ENCODE measurements at places on chromosomes 5 and 9.

GRCh38 chr5:761854-762710, 22.4 kb downstream of the ZDHHC11B start:
- no peak for DNase-seq

- no peak for DNase-seq
Measured at GRCh38 chr5:39711821-39712220, 287.0 kb upstream of the DAB2 start.

DNA sequence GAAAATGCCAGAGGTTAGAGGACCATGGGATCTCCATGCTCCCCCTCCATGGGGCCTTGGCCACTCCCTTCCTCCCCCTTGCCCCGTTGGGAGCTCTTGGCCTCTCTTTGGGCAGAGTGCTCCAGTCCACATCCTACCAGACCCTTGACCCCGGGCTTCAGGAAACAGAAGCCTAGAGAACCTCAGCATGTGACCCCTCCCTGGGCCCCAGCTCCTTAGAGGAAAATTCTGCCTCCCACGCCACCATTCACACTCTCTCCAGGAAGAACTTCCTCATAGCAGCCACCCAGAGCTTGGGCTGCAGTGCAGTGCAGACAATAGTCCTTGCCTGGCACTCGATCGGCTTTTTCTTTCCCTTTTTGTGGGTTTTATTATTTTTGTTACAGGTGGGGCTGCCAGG, 6.0 kb downstream of the LHX6 start:
- DNase-seq = no peak

- DNase-seq = no peak
Measured at GRCh38 chr5:125578551-125578950, 832.1 kb upstream of the ZNF608 start.

DNA sequence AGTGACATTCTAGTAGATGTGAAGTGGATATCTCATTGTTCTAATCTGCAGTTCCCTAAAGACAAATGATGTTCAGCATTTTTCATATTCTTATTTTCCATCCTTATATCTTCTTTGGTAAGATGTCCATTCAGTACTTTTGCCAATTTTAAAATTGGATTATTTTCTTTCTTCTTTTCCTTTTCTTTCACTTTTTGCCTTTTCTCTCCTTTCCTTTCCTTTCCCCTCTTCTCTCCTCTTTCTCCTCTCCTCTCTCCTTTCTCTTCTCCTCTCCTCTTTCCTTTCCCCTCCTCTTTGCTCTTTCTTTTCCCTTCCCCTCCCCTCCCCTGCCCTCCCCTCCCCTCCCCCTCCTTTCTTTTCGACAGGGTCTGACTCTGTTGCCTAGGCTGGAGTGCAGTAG, 10.1 kb downstream of the ZFYVE16 start:
- no peak for DNase-seq

DNA sequence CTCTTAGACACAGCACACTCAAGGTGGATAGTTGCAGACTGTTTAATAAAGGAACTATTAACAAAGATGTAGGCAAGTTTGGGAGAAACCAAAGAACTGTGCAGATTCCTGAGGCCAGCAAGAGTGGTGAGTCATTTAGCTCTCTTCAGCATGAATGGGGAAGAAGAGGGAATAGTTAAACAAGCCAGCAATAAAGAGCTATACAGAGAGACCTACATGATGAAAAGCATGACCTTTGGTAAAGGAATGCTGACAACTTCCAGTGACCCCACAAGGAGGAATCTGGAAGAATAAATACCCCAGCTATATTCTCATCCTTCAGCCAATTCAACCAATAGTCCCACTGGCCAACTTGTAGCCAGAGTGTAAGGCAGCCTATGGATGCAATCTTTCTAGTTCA, 706.0 kb upstream of the GRAMD2B start:
- no peak for DNase-seq

DNA sequence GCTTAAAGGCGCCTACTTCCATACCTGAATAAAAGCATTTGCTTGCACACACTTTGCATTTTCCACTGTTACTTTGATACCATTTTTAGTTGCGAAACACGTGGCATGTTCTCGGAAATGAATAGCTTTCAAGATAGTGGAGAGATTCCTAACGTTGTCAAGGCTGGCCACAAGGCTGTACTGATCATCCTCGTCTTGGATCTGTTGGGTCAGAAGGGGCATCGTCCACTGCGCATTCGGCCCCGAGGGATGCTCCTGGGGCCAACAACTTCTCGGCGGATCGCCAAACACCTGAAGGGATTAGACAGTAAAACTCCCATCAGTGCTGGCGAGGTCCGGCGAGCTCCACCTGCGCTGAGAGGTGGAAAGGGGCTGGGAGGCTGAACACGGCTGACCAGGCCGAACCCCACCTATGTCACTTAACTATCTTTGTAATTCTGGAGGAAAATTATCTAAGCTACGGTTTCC, 599 bp downstream of the RAD1 start:
- peak; percentile 6 for DNase-seq

DNA sequence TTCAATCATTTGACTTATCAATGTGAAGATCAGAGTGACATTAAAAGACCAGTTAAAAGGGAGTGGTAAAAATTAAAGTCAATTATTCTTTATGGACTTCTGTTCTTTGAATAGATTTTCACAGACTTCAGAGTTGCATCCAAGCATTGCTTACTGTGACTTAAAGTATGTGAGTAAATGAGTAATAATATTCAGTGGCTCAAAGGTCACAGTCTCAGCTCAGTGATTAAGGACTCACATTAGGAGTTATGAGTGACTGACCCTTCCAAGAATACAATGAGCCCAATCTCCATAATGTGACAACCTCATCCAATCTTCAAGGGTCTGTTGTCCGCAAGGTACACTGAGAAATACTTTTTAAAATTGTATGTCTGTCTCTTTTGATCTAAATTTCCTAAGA, 811.2 kb downstream of the BRINP1 start:
- no peak for DNase-seq

GRCh38 chr9:87708546-87708945, 17.4 kb upstream of the CTSL start:
- DNase-seq = no peak

DNA sequence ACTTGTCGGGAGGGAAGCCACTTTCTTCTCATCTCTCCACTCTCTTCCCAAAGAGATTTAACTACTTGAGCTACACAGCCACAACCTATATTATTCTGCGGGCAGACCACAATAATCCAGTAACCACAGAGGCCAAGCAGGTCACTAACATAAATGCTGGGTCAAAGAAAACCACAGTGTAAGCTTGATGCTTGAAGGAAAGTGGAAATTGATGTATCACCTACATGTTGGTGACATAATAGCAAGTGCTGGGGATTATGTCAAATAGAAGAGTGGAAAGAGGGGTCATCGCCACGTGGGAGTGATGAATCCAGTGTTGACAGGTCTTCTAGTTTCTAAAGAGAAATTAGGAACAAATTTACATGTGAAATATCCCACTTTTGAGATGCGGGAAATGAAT, 40.9 kb downstream of the RFK start:
- no peak for DNase-seq

DNA sequence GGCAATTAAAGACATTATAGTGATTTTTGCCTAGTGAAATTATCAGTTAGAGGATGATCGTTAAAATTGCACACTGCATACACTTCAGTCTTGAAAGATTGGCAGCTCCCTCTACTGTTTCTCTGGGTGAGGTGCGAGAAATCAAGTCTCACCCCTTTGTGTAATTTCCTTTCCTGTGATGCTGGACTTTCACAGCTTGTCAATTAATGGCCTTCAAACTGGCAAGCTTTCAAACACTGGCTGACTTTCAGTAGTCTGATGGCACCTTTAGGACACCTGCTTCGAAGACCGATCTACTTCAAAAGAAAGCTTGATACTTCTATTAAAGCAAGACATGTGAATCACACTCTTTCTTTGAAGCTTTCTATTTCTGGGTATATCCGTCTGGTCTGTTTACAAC, 706.7 kb upstream of the PTPRD start:
- no peak for DNase-seq

DNA sequence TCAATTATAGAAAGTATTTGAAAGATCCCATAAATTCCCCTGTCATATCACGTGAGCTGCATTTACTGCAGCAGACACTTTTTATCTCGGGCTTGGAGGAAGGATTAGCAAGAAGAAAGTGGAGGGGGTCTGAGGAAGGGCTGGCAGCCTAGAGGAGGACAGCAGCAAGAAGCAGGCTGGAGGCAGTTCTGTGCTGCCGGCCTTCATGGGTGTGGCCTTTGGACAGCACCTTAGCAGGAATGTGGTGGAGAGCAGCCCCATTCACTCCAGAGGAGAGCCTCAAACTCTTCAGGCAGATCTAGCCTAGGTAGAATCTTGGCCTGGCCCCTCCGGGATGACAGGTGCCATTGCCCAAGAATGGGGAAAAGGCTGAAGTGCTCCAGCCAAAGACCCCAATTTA, 89.8 kb upstream of the GABRP start:
- DNase-seq = no peak

DNA sequence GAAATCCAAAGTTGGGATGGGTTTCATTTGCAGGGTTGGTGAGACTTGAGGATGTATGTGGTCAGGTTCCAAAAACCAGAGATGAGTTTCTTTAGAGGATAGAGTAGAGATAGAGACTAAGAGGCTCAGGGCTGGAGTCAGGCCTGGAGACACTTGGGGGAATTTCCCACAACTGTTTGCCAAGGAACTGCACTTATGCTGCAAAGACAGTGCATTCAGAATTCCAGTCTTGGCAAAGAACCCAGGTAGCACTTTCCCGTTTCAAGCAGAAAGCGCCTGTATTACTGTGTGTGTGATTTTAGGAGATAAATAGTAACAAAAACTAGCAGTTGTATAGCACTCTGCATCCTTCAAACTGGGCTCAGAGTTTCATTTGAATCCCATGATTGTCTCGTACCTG, 55.4 kb downstream of the SNCAIP start:
- no peak for DNase-seq

DNA sequence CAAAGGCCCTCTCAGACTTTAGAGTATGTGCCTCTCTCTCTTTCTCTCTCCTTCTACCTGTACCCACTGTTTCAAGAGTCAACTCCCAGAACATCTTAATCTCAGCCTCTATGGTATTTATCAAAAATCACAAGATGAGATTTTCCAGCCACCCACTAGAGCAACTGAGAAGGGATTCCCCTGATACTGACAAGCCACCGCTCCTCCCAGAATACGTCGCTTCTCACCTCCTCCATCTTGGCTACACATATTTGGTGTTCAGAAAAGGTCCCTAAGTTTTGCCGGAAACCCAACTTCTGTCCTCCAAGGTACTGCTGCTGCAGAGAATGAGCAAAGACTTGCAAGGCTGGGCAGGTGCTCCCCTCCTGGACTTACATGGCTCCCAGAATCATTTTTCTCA, 6.1 kb downstream of the GARIN3 start:
- peak; percentile 32 for DNase-seq

GRCh38 chr9:127973169-127974000, 7.4 kb downstream of the EEIG1 start:
- DNase-seq = no peak

DNA sequence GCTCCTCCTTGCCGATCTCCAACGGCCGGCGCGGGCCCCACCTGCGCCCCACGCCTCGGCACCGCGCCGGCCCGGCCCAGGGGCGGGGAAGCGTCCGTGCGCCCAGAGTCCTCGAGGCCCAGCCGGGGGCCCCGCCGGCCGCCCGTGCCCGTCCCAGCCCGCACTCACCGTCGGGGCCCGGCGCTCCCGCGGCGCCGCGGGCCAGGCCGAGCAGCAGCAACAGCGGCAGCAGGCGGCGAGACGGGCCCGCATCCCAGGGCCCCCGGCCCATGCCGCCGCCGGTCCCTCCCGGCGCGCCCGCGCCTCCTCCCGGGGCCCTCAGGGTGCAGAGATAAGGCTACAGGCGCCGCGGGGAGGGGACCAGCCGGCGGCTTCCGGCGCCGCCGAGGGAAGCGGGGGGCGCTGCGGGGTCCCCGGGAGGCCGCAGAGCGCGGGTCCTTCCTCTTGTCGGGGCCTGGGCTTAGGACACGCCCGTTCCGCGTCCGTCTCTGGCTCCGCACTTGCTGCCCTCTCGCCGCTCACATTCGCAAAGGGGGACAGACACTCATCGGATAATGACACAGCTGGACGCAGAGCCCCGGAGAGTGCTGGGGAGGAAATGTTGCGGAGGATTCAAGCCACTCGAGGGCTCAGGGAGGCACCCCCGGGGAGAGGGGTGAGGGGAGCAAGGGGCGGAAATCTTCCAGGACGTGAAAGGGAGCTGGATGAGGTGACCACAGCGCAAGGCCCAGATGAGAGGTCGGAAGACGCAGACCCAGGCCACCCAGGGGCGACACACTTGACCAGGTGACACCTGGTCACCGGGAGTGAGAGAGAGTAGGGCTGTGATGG, at the start of gene SUSD1:
SUSD1 (minus strand) TSS at position 333 of the 831 bp plus-strand sequence; CDS start at position 271, 62 bp downstream.
- peak; percentile 26 for DNase-seq

GRCh38 chr5:180606215-180606785, 15.0 kb upstream of the SCGB3A1 start:
- DNase-seq = no peak

GRCh38 chr5:3393122-3393919, 202.3 kb upstream of the IRX1 start:
- DNase-seq = no peak

DNA sequence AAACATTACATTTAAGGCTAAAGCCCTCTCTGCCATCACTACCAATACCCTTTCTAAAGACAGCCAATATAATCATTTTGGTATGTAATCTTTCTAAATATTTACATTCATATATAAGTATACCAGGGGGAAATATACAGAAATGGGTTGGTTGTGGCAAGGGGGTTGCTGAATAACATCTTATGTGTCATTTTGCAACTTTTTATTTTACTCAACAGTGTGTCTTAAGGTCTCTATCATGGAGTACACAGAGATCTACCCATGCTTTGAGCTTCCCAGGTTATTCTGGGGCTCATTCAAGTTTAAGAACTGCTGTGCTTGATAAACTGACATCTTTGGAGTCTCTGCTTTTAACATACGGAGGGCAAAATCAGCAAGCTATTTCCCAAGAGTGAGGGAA, 7.4 kb upstream of the FAT2 start:
- no peak for DNase-seq

DNA sequence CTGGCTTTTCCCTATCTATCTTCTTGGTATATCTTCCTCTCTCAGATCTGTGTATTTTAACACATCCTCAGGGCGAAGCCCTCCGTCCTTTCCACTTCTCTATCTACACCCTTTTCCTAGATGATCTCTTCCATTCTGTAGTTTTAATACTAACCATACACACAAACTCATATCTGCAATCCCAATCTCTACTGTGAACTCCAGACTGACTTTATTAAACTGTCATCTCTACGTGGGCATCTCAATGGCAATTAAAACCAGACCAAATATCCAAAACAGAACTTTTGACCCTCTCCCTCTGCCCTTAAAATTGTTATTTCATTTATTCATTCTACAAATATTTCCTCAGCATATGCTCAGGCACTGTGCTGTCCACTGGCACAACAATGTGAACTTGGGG, 7.1 kb downstream of the FNIP1 start:
- DNase-seq = no peak
